ENCODE measurements at places on chromosomes 6 and 20.

DNA sequence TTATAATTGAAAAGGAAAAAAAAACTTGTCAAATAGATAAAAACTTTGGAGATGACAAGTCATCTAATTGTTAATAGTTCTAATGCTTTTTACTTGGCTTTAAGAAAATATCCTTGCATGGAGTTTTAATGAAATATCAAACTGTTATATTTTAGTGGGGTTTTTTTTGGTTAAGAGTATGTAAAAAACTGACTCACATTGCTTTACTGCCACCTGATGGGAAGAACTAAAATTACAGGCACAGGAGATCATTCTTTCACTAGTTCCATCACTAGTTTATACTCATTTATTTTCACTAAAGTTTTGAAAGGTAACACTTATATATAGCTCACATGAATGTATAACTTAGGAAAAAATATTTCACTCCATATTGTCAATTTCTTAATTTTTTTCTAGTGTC is 309.1 kb downstream of the LMBRD1 start:
- DNase-seq, result no peak

- DNase-seq, result no peak
Measured at GRCh38 chr6:158391276-158391675, 79.0 kb downstream of the TULP4 start.

- peak; percentile 60 for DNase-seq
Measured at GRCh38 chr6:108727966-108728730, 120.1 kb upstream of the ARMC2 start.

DNA sequence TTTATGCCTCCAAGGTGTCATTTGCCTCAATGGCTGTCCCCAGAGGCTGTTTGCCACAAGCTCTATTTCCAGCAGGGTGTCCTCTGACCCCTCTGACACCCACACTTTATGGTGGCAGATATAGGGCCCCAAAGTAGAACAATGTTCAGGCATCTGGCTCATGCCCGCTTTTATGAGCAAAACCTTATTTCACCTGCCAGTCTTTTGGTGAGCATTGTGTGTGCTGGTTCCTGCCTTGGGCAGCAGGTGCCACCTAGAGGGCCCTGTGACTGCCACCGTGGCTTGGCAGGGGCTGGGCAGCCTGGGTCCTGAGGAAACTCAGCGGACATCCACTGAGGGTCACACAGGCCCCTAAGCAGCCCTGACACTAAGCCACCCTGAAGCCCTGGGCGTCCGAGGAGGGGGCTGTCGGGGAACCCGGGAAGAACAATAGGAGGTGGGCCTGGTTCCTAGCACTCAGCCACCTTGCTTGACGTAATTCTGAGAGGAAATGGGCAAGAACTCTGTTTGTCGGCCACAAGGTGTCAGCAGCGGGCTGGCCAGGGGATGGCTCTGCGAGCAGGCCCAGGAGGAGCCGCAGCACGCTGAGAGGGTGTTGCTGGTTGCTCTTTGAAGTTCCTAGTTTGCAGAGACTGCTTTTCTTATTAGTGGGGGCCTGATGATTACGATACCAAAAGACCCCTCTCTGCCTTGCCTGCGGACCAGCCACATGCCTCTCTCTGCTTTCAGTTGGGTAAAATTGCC is 148.9 kb downstream of the SCML4 start:
- peak; percentile 51 for DNase-seq

DNA sequence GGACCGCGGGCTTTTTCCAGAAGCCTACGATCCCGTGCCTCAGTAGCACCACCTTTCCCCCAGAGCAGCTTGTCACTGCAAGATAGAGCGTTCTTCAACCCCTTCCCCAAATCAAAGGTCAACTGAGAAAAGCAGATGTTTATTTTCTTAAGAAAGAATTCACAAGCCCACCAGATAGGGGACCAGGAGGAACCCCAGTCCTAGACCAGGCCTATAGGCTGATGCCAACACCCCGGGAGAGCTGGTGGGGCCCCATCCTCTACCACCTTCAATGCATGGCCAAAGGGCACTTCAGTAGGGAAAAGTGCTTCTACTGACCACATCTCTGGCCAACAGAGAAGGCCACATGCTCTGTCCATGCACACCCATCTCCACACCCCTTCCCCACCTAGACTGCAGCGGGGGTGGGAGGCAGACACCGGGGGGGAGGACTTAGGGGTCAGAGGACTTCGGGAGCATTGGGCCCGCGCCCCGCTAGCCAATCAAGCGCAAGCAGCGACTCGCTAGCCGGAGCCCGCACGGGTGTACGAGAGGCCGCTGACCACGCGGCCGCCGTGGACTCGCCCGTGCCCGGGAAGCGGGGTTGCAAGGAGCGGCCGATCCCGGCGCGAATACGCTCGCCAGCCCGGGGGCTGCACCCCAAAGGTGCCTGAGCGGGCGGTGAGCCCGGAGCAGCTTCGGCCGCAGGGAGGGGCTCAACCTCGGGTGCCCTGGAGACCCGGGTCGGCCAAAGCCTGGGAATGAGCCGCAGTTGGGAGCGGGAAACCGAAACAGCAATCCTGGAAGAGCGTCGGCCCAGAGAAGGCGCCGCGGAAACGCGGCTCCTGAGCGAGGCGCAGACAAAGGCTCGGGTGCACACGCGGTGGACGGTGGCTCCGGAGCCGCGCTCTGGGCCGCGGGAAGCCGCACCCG is 2.8 kb downstream of the PDE10A start:
- DNase-seq, result no peak

DNA sequence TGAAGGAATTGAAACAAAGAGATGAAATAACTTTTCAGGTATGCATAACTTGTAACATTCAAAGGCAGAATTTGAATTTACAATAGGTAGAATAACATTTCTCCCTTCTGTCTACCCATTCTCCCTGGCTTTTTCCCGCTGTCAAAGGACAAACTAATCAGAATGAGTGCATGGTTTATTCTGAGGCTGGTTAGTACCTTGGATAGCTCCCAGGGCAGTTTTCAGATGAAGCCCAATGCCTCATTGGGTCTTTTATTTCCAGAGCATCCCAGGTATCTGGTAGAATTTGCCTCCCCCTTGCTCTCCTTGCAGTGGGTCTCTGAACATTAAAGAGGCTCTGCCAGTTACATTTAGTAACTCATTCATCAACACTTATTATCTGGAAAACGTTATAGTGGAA is 665.5 kb downstream of the BCKDHB start:
- DNase-seq, result no peak

DNA sequence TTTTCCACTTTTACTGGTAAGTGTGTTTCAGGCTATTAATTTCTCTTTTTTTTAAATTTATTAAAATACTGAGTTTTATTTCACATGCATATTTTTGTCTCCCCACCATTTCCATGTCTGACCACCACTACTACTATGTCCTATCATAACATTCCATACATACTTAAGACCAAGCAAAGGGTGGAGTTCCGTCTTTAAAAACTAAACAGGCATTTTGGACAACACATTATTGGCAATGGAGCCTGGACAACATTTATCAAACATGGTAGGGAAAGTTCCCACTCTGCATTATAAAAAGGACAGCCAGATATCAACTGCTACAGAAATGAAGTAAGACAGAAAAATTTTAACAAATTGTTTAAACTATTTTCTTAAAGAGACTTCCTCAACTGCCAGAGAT is 91.9 kb downstream of the LMBRD1 start:
- no peak for DNase-seq

- DNase-seq, result no peak
Measured at GRCh38 chr6:47157653-47158219, 115.6 kb upstream of the ADGRF1 start.

GRCh38 chr20:64222291-64222735 is 33.2 kb upstream of the PCMTD2 start:
- no peak for DNase-seq

- DNase-seq, result no peak
Measured at GRCh38 chr6:46191961-46192360, 21.2 kb upstream of the ENPP5 start.

- DNase-seq, result no peak
Measured at GRCh38 chr6:143755301-143755744, 77.6 kb downstream of the PHACTR2 start.

GRCh38 chr6:6643398-6643797 is 54.9 kb downstream of the LY86 start:
- no peak for DNase-seq

DNA sequence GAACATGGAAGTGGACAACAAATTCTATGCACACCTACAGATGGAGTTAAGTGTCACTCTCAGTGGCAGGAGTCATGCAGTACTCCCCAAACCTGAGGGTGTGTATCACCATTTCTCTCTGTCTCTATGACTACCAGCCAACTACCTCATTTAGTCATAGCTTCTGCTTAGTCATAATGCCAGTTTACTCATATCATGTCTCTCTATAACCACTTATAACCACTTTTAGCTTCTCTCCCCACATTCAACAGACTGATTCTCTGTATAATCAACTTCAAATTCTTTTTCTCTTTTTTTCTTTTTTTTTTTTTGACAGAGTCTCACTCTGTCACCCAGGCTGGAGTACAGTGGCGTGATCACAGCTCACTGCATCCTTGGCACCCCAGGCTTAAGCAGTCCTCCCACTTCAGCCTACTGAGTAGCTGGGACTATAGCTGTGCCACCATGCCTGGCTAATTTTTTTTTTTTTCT is 13.8 kb upstream of the GTF3C6 start:
- DNase-seq, result no peak

GRCh38 chr20:54344832-54345231 is 130.6 kb upstream of the DOK5 start:
- no peak for DNase-seq
